ENCODE measurements at places on chromosomes 11 and 22. TPM values are rescaled to one million over a fixed set of nuclear protein-coding genes. Genes with fewer than 3 reads are reported as not detected.

The SCGB2A2 gene
- total RNA-seq = not detected

The POU2AF1 gene
- total RNA-seq = not detected

The SWAP70 gene
- total RNA-seq = 8.7 TPM

The DEFB131B gene
- total RNA-seq = not detected

The OR10A3 gene
- total RNA-seq = not detected

The CCDC88B gene
- total RNA-seq = 83.6 TPM

The MS4A15 gene
- not detected for total RNA-seq

Data from glutamatergic neuron (in vitro differentiated cells).